ENCODE measurements at places on chromosomes 12 and 14.
A peak's percentile ranks its signal among the peaks of the same experiment; 100 is the strongest.

DNA sequence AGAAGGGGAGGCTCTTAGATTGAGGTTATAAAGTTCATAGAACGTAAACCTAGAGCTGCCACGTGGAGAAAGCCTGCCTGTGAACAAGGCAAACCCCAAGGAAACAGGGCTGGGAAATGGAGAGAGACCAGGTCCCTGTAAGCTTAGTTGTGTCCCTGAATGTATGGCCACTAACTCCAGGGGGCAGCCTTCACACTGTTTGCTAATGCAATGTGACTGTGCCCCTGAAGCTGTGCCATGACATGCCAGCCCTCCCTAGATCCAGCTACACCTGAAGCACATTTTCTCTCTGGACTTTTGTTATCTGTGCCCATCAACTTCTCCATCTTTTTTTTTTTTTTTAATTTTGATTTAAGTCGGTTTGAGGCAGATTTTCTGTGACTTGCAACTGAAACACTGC is 60.6 kb upstream of the TMCC3 start:
- peak; percentile 49 for DNase-seq

DNA sequence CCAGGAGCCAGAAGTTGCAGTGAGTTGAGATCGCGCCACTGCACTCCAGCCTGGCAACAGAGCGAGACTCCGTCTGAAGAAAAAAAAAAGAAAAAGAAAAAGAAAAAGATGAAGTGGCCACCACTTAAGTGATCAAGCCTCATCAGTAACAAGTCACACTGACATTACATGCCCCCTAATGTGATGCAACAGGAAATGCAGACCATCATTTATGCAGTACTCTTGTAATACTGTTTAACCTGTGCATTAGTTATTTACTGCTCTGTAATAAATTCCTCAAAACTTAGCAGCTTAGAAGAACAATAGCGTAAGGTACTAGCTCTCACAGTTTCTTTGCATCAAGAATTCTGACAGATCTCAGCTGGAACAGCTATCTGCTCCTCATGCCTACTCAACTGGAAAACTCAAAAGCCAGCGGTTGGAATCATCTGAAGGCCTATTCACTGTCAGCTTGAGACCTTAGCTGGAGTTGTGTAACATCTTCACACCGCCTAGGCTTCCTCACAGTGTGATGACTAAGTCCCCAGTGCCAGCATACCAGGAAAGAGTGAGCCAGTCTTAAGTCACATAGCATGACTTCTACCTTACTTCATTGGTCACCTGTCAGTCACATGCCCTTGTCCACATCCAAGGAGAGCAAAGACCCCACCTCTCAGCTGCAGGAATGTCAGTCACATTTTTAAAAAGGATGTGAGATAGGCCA is 31.5 kb downstream of the EPS8 start:
- DNase-seq = no peak

GRCh38 chr12:72230589-72230988 is 41.6 kb upstream of the TRHDE start:
- DNase-seq = no peak

- DNase-seq = peak; percentile 85
Measured at GRCh38 chr12:92403210-92404175, 257.8 kb upstream of the BTG1 start.

DNA sequence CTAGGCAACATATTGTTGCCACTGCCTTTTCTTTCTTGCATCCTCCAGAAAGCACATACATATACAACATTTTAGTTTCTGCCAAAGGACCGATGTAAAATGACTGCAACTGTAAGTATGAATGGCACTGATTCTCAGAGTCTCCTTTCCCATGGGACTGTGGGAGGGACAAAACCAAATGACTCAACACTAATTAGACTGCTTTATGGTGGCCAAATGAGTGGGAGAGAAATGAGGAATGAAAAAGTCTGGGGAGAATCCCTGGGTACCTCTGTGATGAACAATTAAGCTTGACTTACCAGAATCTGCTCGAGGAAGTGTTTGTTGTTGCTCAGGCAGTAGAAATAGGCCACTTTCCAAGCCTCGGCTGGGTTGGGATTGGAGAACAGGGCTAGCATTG is 10.1 kb downstream of the ZFYVE26 start:
- no peak for DNase-seq

Measured in activated CD8-positive, alpha-beta T cell treated with anti-CD3 and anti-CD28 coated beads, Interleukin-2, amount 10 ng/mL, durations not matched to agents 7 days and 5 days (primary cell).